ENCODE measurements at places on chromosomes 6 and 20.

- DNase-seq: no peak
Measured at GRCh38 chr20:64244281-64244805, 11.2 kb upstream of the PCMTD2 start.

DNA sequence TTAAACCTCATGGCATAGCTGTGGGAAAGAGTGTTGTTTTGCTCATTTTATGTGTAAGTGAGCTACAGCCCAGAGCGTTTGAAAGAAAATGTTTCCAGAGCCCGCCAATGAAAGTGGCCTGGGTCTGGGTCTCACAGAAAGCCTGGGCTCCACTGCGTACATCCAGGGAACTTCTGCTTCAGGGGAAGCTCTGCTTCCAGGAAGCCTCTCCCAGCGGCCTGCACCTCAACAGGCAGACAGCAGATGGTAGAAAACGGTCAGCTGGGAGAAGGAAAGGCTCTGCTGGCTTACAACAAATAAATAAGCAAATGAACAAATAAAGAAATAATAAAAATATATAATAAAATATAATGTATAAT lies 270.5 kb upstream of the SUPT3H start:
- no peak for DNase-seq

DNA sequence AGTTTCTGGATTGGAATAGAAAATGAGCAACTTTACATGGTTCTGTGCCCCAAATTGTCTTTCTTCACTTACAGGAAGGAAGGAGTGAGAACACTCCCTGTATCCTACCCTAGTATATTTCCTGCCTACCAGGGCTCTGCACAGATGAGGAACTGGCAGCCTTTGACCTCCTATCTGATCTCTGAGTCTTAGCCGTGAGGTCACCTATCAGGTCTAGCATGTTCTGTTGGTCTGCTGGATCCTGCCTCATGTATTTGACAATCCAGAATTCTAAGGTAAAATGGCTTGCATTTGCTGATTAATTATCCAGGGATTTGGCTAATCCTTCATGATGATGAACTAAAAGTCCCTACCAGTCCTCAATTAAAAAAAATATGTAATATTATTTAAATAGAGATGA lies 35.0 kb upstream of the TRAM2 start:
- no peak for DNase-seq

DNA sequence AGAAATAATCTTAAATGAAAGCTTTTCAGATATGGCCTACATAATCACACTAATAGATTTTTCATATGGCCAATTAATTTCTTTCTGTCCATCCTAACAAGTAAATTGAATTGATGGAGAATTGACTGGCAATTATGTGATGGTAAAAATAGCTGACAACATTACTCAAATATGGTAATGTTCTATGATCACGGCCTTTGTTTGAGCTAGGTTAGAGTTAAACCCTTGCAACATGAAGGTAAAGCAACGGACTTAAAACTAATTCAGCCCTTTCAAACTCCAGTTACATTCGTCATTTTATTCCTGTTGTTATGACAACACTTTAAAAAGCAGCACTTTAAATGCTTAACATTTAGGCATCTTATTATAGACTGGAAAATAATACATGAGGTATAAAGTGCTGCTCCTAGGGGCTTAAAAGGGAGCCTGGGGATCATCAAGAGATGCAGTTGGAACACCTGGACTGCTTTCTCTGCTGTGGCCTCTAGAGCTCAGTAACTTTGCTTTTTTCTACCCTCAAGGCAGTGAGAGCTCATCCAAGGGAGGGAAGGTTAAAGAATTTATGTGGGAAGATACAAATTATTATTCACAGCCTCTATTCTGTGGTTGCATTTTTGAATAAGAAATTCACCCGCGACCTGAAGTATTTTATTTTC lies 46.9 kb downstream of the RIPOR2 start:
- no peak for DNase-seq

DNA sequence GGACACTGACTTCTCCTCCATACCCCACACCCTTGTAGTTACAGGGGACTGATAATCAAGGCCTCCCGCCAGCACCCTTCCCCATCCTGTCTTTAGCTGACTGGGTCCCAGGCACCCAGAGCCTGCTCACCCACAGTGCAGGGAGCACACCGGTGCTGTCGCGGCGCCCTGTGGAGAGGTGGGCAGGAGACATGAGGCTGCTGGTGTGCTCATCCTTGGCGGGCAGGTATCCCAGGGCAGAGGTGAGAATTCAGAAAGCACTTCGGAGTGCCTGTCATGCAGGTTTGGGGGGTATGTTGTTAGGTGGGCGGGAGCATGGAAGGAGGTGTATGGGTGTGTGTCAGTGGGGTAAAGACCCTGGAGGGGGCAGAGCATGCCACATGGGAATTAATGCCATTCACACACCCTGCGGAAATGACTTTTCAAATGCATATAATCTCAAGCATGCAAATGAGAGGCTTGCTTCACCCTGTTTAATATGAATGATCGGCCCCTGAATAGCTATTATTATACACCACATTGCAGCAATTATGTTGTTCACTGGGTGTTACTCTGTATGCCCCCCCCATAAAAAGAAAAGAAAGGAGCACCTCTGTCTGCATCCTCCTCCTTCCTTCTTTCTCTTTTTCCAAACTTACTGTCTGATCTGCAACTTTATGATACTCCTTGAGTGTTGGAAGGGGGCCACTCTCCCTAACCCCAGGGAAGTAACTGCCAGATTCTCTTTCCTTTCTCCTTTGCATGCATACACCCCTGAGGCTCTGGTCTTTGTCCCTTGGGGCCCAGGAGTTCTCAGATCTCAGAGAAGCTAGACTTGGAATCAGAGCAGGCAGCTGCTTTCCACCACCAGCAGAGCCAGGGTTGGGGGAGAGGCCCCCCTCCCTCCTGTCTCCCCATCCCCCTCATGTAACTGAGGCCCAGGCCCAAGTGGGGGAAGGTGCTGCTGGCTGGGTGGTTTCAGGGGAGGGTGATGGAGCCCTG lies 16.0 kb downstream of the FOXP4 start:
- no peak for DNase-seq

DNA sequence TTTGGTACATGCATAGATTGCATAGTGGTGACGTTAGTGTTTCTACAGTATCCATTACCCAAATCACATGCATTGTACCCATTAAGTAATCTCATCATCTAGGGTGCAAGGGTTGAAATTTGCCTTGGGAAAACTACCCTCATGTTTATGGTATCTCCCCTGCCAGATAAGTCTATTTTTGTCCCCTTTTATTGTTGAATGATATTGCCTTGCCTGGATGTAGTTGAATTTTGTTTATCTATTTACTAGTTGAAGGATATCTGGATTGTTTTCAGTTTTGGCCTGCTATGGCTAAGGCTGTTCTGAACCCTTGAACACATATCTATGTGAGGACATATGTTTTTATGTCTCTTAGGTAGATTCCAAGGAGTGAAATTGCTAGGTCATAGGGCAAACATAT lies 13.4 kb downstream of the HLA-DRB1 start:
- no peak for DNase-seq

DNA sequence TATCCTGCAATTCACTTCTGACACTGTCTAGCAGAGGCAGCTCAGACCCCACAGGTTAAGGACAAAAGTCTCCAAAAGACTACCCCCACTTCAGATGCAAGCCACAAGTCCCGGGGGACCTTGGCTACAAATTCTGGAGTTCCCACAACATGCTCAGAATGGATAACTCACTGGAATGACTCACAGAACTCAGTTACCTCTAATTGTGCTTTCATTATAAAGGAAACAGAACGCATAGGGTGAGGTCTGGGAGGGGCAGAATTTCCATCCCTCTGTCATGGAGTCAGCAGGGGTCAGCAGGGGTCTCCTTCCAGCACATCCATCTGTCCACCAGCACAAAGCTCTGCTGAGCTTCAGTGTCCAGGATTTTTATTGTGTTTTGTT lies 184.2 kb downstream of the CDH4 start:
- DNase-seq: no peak

DNA sequence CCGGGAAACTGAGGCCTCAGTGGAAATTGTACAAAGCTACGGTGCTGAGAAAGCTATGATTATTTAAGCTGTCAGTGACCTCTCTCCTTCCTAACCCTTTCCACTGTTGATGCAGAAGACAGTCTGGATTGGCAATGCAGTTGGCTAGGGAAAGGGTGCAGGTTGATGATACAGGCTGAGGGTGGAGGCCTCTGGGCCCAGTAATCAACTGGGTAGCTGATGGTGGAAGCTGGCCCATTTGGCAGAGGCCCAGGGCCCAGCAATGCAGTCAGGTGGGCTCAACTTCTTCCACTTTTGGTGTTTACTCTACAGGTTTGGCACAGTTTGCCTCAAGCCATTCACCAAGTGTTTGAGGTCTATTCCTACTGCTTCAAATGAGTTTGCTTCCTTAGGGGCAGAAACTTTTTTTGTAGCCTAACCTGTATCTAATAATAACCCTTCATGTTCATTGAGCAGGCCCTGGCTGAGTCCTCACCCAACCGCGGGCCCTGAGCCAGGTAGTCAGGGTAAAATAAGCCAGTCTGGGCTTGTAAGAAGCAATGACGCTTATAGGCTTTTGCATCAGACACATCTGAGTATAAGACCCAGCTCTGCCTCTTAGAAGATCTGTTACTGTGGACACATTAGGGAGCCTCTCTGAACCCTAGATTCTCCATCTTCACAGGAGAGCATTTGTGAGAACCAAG lies 12.1 kb downstream of the BCL2L1 start:
- no peak for DNase-seq
